ENCODE measurements at places on chromosomes 2 and 18.

- DNase-seq: no peak
Measured at GRCh38 chr2:34316788-34317187, 717.7 kb upstream of the FAM98A start.

DNA sequence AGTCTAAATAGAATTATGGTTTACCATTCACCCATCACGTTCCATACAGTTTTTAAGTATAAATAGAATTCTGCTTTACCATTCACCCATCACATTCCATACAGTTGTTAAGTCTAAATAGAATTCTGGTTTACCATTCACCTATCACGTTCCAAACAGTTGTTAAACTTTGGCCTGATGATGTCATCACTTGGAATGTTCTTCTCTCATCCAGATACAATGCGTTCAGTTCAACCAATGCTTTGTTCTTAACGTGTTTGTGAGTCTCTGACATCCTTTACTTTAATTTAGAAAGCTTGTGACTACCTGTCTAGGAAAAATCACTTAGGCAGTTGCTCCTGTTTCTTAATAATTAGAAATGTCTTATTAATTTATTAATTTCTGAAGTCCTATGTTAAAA lies 236.3 kb upstream of the RASGRP3 start:
- peak; percentile 75 for DNase-seq

GRCh38 chr2:180933332-180933731 lies 47.1 kb upstream of the UBE2E3 start:
- no peak for DNase-seq

DNA sequence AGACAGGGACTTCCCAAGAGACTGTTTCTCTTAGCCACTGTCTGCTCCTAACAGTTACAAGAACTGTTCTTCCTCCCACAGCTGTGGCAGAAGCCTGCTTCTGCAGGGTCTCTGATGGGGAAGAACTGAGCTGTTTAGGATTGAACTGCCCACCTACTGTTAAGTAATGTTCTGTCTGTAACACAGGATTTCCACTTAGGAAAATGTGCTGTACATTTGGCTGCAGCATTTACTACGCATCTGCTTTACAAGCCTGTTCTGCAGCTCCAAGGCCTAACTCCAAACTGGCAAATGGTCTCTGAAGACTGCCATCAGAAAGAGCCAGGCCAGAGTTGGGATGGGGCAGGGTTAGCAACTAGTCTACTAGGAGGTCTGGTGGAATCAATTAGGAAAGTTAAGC lies 87.8 kb upstream of the UPP2 start:
- no peak for DNase-seq

DNA sequence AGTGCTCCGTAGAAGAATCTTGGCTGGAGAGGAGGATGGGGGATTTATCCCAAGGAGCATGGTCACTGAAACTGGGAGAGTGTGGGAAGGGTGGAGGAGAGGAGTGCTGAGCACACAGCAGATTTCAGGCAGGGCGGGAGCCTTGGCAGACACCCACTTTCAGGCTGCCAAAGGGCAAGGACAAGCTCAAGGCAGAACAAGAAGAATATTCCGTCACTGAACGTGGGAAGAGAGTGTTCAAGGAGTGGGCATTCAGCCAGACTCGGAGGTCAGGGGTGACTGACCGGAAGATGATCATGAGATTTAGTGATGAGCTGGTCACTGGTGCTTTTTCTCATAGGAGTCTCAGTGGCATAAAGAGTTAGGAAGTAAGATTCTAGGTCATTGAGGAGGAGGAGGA lies 136.2 kb upstream of the RASGRP3 start:
- DNase-seq: no peak

Data from mesendoderm (in vitro differentiated cells).